ENCODE measurements at places on chromosomes 2 and 18. TPM values are rescaled to one million over a fixed set of nuclear protein-coding genes. Genes with fewer than 3 reads are reported as not detected.

GRCh38 chr18:62751341-62751821 is 36.0 kb downstream of the PHLPP1 start:
- DNase-seq = no peak

- no peak for DNase-seq
Observed at GRCh38 chr2:39608686-39609441, 56.9 kb upstream of the TMEM178A start.

GRCh38 chr2:182080493-182080892 is 94.8 kb downstream of the PPP1R1C start:
- DNase-seq = no peak

DNA sequence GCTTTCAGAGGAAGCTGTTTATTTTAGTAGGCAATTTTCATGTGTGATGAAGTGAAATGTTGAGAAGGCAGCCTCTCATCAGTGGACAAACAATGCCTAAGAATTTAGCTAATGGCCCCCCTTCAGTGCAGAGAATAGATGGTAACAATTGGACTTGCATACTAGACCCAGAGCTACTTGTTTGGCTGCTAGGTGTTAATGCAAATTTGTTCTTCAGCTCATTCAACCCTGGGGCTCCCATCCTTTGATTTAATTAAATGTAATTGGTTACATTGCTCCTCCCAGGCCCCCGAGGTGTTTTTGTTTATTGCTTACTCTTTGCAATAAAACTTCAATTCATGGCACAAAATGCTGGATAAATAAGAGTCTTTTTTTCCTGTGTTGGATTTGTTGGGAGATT is 68.6 kb downstream of the CAMKMT start:
- DNase-seq = no peak

DNA sequence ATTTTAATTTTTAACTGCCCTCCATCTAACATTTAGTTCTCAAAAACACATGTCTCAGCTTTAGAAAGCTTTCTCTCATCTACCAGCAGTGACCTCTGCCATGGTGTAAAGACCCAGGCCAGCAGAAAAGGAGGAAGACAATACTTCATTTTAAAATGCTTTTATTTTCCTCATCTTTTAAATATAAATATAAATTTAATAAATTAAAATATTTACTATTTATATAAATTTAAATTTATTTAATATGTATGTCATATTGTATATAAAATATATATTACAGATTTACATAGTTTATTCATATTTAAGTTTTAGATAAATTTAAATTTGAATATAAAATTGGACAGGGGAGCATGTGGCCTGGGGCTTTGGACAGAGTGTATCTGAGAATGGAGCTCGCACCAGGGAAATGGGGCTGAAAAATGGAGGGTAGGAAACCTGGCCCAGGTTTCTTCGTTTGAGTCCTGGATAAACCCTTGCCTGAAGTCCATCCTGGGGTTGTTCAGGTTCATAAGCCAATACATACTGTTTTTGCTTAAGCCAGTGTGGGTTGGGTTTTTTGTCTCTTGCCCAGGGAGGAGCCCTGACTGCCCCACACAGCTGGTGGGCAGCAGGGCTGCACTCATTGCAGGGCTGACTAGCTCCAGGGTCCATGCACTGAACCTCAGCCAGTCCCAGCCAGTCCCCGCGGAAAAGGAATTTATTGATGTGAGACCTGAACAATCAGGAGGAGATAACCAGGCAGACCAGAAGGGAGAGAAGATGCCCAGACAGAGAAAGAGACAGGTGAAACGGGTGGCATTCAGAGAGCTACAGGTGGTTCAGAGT is 77.3 kb upstream of the LAPTM4A start:
- no peak for DNase-seq

DNA sequence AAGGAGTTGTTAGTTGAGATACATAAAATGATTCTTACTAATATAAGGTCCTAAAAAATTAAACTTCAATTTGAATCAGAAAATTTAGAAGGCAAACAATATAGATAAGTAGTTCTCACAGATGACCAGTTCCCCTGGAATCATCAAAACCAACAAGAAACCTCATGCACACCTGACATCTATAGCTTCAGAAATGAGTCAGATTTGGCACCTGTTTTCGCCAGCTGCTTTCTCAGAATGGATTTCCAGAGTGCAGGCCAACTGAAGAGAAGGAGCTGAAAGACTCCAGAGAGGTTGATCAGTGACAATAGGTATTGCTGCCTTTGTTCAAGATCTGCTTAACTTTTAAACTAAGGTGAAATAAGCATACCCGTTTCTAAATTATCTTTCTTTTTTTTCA is 192.4 kb downstream of the RDH14 start:
- no peak for DNase-seq

DNA sequence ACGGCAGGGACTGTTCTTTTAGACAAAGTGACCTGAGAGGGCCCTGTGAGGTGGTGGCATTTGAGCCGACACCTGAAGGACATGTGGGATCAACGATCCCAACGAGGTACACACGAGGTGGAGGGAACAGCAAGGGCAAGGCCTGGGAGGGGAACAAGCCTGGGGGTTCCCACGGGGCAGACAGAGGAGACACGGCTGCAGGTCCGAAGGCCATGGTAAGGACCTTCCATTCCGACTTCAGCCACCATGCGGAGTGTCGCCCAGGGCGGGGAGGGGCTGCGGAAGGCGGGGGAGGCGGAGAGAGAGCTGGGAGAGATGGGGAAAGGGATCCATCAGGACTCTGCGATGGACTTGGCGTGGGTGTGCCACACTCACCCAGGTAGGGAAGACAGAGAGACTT is 151.8 kb downstream of the HDAC4 start:
- DNase-seq = no peak

PER2 gene
- 40.8 TPM for total RNA-seq

ACVR2A gene
- total RNA-seq = 14.3 TPM

MYCN gene
- not detected for total RNA-seq

Data from T-helper 17 cell (primary cell).